ENCODE measurements at places on chromosomes 5 and 9.

- no peak for DNase-seq
Measured at GRCh38 chr9:134234687-134235359, 70.5 kb upstream of the RNU6ATAC start.

DNA sequence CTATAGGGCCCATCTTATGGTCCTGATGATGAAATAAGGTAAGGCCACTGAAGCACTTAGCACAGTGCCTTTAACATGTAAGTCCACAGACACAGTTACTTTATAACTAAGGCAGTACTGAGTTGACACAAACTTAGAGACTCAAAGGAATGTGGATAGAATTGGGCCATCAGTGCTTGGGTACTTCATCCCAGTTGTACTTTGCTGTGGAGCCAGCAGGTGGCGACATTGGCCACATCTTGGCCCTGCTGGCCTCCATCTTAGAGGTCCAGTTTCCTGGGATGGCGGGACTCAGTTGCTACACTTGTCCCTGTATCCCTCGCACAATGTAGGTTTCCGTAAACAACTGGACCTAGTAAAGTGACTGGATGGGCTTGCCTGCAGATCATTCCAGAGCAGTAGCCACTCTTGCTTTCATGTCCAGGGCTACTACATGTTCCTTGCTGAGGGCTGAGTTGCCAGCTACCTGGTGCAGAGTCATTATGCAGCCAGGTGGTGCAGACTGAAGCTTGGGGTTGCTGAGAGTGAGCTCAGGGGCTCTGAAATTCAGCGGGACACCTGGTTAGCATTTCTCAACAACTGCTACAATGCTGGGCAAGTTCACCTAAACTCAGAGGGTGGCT, 10.6 kb downstream of the MTAP start:
- peak; percentile 77 for DNase-seq

GRCh38 chr9:116594547-116594946, 92.6 kb upstream of the TRIM32 start:
- no peak for DNase-seq

DNA sequence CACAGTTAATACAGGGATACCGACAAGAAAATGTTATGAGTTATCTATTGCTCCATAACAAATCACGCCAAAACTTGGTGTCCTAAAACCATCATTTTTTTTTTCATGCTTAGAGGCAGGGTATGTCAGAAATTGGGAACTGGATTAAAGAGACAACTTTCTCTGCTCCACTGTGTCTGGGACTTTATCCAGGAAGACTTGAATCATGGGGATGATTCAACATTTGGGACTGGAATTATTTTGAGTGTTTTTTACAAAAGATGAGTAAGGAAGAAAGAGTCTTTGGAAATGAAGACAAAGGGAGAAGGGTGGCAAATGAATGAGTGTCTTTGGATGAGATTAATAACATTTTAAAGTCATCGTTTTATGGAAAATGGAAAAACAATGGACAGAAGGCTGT, 1883.7 kb upstream of the C9orf72 start:
- no peak for DNase-seq

DNA sequence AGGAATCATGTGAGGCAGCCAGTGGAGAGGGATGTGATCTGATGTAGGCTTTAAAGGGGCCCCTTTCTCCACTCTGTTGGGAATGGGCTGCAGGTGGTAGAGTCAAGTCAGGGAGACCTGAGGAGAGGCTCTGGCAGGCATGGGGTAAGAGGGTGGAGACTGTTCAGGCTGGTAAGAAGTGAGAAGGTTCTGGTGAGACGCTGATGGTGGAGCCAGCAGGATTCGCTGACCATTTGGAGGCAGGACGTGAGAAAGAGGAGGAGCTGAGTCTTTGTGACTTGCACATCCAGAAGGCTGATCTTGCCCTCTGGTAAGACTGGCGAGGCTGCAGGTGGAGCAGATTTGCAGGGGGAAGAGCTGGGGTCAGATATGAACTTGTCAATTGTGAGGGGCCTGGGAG, 248.0 kb downstream of the NSG2 start:
- no peak for DNase-seq

- DNase-seq, result no peak
Measured at GRCh38 chr5:9233712-9234111, 312.2 kb downstream of the SEMA5A start.

- no peak for DNase-seq
Measured at GRCh38 chr5:154071799-154072413, 33.1 kb downstream of the MFAP3 start.

GRCh38 chr5:81172710-81173109, 60.4 kb upstream of the CKMT2 start:
- no peak for DNase-seq

- DNase-seq, result no peak
Measured at GRCh38 chr5:172906888-172907287, 52.3 kb upstream of the RPL26L1 start.

- DNase-seq, result no peak
Measured at GRCh38 chr5:76850543-76851145, 830 bp downstream of the S100Z start.

Data from CD4-positive, alpha-beta T cell treated with Interleukin-21 for 1 hour (primary cell).